ENCODE measurements at places on chromosomes 11 and 22.

- DNase-seq: peak; percentile 25
Observed at GRCh38 chr11:114059984-114060391, 477 bp downstream of the ZBTB16 start.

GRCh38 chr11:106986261-106986660 is 32.0 kb downstream of the GUCY1A2 start:
- no peak for DNase-seq

DNA sequence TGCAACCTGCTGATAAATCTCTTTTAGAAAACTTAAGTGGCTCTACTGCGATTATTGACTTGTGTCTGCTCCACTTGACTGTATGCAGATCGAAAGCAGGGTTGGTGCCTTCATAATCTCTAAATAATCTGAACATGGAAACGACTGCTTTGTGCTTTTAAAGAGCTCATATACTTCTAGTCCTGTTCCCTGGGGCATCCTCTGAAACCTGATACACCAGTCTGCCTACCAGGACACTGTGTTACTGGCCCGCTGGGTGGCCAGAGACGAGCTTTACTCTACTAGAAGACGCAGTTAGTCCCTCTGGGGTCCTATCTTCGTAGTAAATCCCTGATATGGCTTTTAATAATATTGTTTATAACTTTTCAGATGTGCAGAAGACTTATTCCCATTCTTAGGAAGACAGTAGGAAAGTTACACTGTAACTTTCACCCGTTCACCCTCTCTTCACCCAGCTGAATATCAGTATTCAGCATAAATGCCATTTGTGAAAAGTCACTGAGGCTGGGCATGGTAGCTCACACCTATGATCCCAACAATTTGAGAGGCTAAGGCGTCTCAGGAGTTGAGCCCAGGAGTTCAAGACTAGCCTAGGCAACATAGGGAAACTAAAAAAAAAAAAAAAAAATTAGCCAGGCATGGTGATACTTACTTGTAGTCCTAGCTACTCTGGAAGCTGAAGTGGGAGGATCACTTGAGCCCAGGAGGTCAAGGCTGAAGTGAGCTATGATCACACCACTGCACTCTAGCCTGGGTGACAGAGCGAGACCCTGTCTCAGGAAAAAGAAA is 9.0 kb upstream of the HTR3B start:
- no peak for DNase-seq

DNA sequence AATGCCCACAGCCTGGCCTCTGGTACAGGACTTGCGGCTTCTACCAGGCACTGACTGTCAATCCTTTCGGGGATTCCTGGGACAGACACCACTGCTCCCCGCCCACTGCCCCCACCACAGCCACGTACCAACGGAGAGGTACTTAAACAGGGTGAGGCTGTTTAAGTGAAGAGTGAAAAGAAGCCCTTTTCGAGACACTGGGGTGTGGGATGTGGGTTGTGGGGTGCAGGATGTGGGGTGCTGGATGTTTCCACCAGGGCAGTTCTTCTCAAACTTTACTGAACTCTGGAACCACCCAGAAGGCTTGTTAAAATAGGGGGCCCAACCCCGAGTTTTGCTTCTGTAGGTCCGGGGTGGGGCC is 34.2 kb upstream of the PRR5 start:
- DNase-seq: no peak

DNA sequence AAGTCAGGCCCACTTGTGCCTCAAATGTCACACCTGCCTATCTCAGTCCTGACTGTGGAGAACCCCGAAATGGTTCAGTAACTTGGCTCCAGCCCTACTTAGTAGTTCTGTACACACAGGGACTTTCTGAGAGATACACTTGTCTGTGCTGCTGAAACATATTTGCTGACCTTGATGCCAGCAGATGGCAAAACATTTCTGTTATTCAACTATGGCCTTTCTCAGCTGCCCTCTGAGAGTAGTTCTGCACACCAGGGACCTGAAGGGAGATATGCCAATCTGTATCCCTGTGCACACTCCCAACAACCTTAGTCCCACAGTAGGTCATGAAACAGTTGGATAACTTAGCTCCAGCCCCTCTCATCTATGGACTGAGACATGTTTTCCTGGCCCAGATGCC is 1651.5 kb downstream of the LRRC4C start:
- no peak for DNase-seq

DNA sequence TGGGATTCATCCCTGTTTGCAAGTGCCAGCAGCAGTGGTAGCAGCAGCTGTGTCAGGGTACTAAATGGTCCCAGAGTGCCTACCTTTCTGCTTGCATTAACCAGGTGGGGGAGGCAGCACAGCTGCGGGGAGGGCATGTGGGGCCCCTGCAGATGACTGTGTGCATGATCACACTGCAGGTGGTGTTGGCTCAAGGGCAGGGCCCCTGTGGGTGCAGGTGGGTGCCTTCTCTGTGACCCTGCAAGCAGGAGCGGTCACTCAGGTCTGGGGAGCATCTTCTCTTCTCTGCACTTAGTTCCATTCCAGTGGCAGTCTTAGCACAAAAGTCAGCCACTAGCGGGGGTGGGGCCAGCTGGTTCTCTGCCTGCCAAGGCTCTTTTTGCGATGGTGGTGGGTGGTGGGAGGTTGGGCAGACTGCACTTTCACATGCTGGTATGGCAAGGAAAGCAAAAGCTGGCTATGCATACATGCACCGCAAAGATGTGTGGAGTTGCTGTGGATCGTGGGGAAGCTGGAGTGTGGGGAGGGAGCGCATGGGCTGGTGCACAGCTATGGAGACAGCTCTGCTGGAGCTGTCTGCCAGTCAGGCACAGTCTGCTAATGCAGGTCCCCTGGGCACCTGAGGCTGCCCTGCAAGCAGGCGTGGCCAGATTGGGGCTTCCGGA is 157.1 kb downstream of the DYNC2H1 start:
- no peak for DNase-seq

GRCh38 chr11:1748636-1749394 is 1.6 kb downstream of the IFITM10 start:
- no peak for DNase-seq

- DNase-seq: no peak
Observed at GRCh38 chr11:1668911-1669473, 28.0 kb upstream of the KRTAP5-6 start.

- DNase-seq: no peak
Observed at GRCh38 chr11:106694501-106694900, 323.8 kb downstream of the GUCY1A2 start.

GRCh38 chr22:40597526-40598430 is 38.7 kb downstream of the MRTFA start:
- DNase-seq: no peak

- DNase-seq: no peak
Observed at GRCh38 chr11:68340784-68341556, 28.6 kb downstream of the LRP5 start.

DNA sequence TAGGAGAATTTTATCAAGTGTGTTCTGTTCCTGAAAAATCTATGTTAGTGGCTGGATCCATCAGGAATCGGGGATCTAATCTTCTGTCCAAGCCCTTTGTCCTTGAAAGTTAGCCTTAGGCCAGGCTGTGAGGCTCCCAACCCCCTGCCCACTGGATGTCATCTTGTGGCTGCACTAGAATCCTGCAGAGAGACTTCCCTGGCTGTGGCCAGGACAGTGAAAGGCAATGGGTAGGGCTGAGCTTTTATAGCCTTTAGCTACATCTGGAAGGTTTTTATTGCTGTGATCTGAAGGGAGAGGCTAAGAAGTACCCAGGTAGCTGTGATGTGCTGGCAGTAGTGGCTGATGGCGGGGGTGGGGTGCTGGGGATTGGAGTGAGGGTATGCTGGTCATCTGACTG is 2.1 kb downstream of the OAF start:
- DNase-seq: no peak

DNA sequence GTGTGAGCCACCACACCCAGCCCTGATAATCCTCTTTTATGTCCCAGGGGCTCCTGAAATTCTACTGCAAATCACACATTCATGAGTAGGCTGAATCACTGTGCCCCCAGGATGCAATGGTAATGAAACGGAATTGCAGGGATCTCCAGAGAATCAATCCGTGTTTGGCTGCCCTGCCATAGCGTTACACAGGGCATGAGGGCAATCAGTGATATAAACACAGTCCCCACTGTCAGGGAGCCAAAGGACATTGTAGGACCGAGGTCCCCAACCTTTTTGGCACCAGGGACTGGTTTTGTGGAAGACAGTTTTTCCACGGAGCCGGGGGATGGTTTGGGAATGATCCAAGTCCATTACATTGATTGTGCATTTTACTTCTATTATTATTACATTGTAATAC is 9.0 kb upstream of the PLA2G6 start:
- no peak for DNase-seq

- no peak for DNase-seq
Observed at GRCh38 chr22:35066768-35067167, 810 bp downstream of the ISX start.

DNA sequence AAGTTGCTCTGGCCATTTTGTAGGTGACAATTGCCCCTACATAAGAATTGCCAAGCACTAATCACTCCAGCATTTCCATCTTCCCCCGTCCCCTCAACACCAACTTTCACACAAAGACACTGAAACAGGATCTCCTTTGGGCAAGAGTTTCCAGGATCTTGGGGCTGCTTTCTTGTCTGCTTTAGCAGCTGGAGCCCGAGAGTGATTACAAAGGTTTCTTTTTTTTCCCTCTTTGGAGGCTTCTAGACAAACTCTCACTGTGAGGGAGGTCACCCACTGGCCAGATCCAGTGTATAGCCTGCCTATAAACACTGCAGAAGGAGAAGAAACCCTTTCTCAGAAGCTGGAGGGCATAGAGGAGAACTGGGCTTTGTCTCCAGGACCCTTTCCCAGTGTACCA is 92.5 kb downstream of the APIP start:
- DNase-seq: no peak

- DNase-seq: no peak
Observed at GRCh38 chr11:110185599-110185998, 92.4 kb downstream of the ZC3H12C start.

All from stimulated activated CD4-positive, alpha-beta T cell treated with anti-CD3 and anti-CD28 coated beads, Interleukin-12 subunit alpha, Interleukin-12 subunit beta, amount 100 ng/mL, for 24 hours (primary cell).